ENCODE measurements at places on chromosomes 3 and 15.
A peak's percentile ranks its signal among the peaks of the same experiment; 100 is the strongest.

DNA sequence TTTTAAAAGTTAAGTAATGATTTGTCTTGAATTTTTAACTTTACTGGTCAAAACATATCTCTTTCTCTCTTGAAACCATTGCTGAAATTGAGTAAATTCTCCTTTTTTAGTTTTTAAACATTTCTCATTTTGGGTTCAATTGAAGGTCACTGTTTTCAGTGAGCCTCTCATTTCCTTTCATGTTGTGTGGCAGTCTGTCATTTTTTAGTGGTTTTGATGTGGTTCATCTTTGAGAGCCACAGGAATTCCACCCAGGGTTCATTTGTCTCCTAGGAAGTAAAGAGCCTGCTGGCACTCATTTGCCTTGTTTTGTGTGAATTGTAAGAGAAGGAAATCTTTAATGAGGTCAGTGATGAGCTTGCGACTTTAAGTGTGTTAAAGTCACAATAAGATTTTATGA is 10.4 kb downstream of the CLDN11 start:
- H3K27me3 ChIP-seq: no peaks in the 10 kb centered on the region
- no peak overlapping the region for H3K27ac ChIP-seq
- no peaks in the 10 kb centered on the region for H3K4me1 ChIP-seq
- H3K36me3 ChIP-seq: no peaks in the 10 kb centered on the region

DNA sequence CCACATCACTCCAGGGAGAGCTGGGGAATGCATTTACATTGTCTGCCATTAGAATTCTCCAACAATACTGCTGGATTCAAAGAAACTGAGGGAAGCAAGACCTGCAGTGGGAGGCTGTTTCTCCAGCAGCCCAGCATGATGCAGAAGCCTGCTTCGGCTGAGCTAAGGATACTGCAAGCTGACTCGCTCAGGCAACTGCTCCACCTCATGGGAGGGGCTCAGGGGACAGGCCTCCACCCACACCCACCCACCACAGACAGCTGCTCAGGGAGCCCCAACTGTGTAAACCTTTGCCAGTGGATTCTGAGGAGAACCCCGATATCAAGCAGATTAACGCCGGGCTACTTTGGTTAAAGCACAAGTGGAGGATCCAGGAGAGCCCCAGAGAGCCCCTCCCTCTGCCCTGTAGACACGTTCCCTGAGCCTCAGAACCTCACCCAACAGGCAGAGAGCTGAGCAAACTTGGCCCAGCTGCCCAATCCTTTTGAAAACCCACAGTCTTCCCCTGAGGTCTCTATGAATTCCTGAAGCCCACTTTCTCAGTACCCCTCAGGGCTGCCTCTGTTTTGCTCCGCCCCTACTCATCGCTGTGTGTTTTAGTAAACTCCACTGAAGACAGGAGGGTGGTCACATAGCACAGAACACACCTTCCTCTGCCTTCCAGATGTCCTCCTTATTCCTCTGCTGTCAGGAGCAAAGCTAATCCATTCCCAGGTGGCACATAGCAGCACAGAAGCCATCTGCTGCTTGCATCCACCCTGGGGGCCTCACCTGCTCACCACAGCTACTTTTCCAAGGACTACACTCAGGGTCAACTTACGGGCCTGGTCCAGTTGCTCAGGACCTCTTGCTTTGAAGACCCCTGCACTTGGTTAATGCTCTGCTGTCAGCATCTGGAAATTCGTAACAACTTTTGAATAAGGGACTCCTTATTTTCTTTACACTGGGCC is 269.0 kb downstream of the ABHD5 start:
- no peaks in the 10 kb centered on the region for H3K36me3 ChIP-seq
- DNase-seq: no peak
- H3K27ac ChIP-seq: no peak overlapping the region
- peaks cover 12% of the 10 kb centered on the region for H3K4me1 ChIP-seq
- no peak overlapping the region for H3K4me3 ChIP-seq

DNA sequence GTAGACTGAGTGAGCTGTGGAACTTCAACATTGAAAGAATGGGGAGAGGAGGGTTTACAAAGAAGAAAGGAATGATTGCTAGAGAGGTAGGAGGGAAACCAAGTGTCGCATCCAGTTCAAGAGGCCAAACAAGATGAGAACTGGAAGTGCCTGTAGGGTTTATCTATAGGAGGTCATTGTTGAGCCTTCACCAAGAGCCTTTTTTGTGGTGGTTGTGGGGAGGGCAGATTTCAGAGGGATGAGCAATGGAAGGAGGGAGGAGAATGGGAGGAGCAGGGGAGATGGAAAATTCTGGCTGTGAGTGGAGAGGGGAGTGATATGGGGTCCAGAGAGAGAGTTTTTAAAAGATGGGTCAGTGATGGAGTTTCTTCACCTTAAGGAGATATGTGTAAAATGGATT is 8.5 kb downstream of the PDIA5 start:
- DNase-seq: no peak
- no peaks in the 10 kb centered on the region for H3K27me3 ChIP-seq
- H3K4me1 ChIP-seq: peaks cover 1% of the 10 kb centered on the region
- H3K36me3 ChIP-seq: no peaks in the 10 kb centered on the region
- no peak overlapping the region for H3K4me3 ChIP-seq

DNA sequence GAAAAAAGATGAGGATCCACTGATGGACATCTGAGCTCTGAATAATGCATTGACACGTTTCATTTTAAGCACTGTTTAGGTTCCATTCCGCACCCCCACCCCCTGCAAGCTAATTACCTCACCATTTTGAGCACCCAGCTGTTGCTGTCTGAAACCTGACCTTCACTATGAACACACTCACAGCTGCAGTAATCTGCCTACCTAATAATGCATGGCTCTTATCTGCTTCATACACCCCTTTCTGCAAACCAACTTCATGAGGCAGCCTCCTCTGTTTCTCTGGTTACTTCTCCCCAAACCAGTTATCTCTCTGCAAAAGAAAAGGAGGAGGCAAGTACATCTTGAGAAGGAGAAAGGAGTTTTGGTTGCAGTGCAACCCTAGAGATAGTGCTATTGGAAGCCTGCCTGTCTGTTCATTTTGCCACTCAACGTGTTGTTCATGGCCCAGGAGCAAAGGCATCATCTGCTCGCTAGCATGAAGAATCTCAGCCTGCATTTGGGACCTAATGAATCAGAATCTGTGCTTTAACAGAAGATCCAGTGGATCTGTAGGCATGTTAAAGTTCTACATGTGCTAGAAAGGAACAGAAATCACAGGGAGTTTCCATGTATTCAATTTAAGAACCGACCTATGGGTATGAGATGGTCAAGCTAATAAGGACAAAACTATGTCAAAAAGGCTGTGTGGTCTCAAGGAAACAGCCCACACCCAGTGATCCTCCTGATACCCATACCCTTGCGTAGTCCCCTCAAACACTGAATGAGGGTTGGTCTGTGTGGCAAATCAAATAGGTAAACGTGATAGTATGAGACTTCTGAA is 87.2 kb downstream of the MB21D2 start:
- no peak overlapping the region for H3K4me3 ChIP-seq
- DNase-seq: no peak
- H3K27ac ChIP-seq: no peak overlapping the region
- peaks cover 7% of the 10 kb centered on the region for H3K4me1 ChIP-seq
- no peaks in the 10 kb centered on the region for H3K36me3 ChIP-seq

- H3K4me3 ChIP-seq: no peak overlapping the region
- no peak for DNase-seq
- H3K4me1 ChIP-seq: no peaks in the 10 kb centered on the region
- no peaks in the 10 kb centered on the region for H3K36me3 ChIP-seq
Measured at GRCh38 chr3:183210341-183210740, 42.7 kb upstream of the B3GNT5 start.

DNA sequence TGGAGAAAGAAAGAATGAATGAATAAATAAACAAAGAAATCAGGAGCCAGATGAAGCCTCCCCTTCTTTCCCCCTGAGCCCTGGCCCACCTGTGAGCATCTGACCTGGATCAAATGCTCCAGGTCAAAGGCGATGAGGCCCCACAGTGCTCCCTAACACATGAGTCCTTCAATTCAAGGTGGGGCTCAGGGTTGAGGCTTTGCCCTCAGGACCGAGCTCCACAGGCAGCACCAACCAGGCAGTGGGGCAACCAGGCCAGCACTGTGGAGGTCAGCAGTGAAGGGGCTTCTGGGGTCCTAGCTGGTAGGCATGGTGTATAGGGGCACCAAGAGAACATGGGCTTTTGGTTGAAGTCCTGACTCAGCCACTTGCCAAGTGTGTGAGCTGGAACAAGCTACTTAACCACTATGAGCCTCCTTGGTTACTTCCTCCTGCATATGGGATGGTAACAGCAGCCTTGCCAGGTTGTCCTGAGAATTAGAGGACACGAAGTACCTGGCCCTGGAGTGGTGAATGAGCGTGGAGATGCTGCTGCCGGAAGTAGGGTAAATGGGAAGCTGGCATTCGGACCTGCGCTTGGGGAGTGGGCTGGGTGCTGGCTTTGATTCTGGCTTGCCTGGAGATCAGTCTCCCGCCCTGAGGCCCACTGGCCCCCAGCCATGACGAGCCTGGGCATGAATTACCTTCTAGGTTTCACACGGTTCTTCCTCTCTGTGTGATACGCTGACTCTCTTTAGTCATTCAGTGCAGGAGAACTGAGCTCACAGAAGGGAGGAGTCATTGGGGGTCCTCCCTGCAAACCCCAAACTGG is 10.0 kb upstream of the PAQR5 start:
- H3K4me3 ChIP-seq: no peak overlapping the region
- no peaks in the 10 kb centered on the region for H3K4me1 ChIP-seq
- no peak for DNase-seq
- H3K27me3 ChIP-seq: no peaks in the 10 kb centered on the region
- no peak overlapping the region for H3K27ac ChIP-seq

- peaks cover 4% of the 10 kb centered on the region for H3K4me1 ChIP-seq
- peak; percentile 96 for DNase-seq
- peak within 1 kb of the TSS; percentile 94 for H3K4me3 ChIP-seq
Measured at GRCh38 chr3:49007068-49007770, at the start of gene WDR6. Gene WDR6 (plus strand): TSS chr3:49007391. CDS start chr3:49007432, 41 bp downstream.

DNA sequence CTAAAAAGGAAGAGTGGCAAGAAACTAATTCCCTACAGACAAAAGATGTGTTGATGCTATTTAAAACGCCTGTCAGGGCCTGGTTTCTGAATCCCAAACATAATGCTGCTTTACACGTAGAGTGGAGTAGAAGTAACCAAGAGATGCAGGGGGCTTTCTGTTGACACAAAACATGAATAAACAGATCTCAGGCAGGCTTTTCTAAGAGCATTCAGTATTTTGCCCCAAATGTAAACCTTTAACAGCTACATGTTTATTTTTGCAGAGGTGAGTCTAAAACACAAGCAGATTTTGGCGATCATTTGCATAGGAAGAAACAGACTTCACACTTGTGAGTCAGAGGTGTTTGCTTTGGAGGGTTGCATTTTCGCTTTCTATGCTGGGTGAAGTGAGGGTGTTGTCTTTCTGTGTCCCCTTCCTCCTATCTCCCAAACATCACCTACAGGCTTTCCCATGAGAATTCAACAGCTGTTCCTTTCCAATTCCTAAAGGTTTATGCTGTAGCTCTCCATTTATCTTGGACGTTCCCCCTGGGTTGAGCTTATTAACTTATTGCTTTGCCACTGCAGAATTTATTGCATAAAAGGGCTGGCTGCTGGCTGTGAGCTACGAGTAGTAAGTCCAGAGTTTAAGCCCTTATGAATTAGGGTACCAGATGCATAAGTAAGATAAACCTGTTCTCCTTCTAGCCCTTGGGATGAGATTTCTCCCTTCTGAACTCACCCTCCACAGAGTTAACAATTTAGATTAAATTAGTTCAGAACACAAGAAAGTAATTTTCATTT is 156.7 kb downstream of the DIPK2A start:
- H3K4me3 ChIP-seq: no peak overlapping the region
- no peaks in the 10 kb centered on the region for H3K36me3 ChIP-seq
- no peak overlapping the region for H3K27ac ChIP-seq
- H3K4me1 ChIP-seq: peaks cover 5% of the 10 kb centered on the region
- DNase-seq: no peak
